ENCODE measurements at places on chromosomes 5 and 9.

GRCh38 chr5:72644296-72644695, 137.1 kb upstream of the ZNF366 start:
- DNase-seq: no peak

DNA sequence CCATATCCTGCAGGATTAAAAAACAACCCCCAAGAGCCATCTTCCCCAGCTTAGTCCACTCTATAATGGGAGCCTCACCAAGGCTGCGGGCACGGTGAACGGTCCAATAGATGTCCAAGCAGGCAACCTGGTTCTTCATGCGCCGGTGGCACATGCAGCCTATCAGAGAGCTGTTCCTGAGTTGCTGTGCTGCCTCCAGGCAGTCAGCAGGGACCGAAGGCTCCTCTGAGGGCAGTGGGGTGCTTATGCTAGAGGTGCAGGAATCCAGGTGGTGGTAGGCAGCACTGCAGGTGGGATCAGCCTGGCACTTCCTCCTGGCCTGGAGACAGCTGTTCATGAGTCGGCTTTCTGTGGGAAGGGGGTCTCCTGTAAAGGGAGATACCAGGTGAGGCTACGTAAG, 10.2 kb downstream of the GFRA3 start:
- no peak for DNase-seq

- peak; percentile 90 for DNase-seq
These were observed at the start of gene OSMR for GRCh38 chr5:38845526-38846378. Gene OSMR (plus strand): TSS chr5:38846012. CDS start chr5:38869045, 23,033 bp downstream.

- no peak for DNase-seq
These were observed at the start of gene ADAMTS12 for GRCh38 chr5:33891788-33892619. Gene ADAMTS12 (minus strand): TSS chr5:33891990. CDS start chr5:33891856, 134 bp downstream.

- no peak for DNase-seq
These were observed 101.4 kb downstream of the TMEM167A start for GRCh38 chr5:82975812-82976211.

DNA sequence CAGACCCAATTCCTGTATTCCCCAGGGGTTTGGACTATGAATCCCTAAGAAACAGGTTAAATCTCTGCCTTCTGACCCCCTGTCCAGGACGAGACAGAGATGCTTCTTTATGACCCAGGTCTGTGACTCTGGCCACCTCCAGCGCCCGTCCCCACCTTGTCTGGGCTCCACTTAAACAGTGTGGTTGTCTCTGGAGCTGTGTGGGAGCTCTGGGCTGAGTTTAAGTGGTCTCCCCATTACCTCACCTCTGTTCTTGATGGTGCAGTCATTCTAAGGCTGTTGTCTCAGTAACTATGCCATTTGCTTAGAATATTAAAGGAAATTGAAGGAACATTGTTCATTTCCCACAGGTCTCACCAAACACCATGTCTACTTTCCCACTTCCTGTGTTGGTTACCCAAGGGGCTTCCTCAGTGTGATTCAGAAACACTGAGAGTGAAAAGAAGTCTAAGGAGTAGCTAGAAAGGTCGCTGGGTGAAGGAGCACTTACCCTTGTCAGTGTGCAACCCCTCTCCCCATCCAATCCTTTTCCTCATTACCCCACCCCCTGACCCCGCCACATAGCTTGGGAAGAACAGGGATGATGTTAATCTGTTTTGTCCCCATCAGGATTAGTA, 127.8 kb upstream of the CKMT2 start:
- no peak for DNase-seq

Measured in spleen (tissue), 13 donors.